ENCODE measurements at places on chromosomes 13 and 19. TPM values are rescaled to one million over a fixed set of nuclear protein-coding genes. Genes with fewer than 3 reads are reported as not detected.

GRCh38 chr13:111153977-111154332 lies 38.8 kb downstream of the ARHGEF7 start:
- peaks cover 5% of the 10 kb centered on the region for H3K36me3 ChIP-seq
- no peak for DNase-seq
- H3K4me3 ChIP-seq, result peak overlapping the region; percentile 87
- H3K4me1 ChIP-seq, result peaks cover 29% of the 10 kb centered on the region
- no peaks in the 10 kb centered on the region for H3K27me3 ChIP-seq
- H3K27ac ChIP-seq, result peak overlapping the region; percentile 89

GRCh38 chr19:1882089-1882785 lies 3.1 kb downstream of the ABHD17A start:
- DNase-seq, result peak; percentile 86
- H3K27me3 ChIP-seq, result no peaks in the 10 kb centered on the region

DNA sequence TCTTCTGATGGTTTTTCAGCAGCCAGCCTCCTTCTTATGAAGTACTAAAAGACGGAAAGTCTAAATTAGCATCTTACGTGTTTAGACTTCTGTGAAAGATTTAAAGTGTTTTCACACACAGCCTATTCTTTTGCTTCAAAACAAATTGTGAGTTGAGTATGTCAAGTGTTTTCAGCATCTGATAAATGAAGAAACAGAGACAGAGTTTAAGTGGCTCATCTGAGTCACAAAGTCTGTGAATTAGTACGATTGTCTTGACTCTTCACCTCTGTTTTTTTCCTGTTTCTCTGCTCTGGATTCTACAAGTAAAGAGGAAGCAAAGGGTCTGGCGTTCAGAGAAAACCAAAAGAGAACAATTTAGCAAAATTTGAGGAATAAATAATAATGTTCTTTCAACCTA lies 116.4 kb downstream of the FRY start:
- no peak overlapping the region for H3K27ac ChIP-seq
- no peak for DNase-seq
- H3K4me1 ChIP-seq, result peaks cover 5% of the 10 kb centered on the region
- H3K27me3 ChIP-seq, result no peaks in the 10 kb centered on the region
- no peak overlapping the region for H3K4me3 ChIP-seq

- H3K27me3 ChIP-seq, result no peaks in the 10 kb centered on the region
- DNase-seq, result no peak
- peak overlapping the region; percentile 4 for H3K4me3 ChIP-seq
- peaks cover 12% of the 10 kb centered on the region for H3K36me3 ChIP-seq
- H3K27ac ChIP-seq, result peak overlapping the region; percentile 73
- H3K4me1 ChIP-seq, result peaks cover 90% of the 10 kb centered on the region
These were observed 24.4 kb upstream of the GPR18 start for GRCh38 chr13:99282264-99283231.

- H3K27ac ChIP-seq, result no peak overlapping the region
- DNase-seq, result no peak
- H3K4me1 ChIP-seq, result no peaks in the 10 kb centered on the region
- peaks cover 4% of the 10 kb centered on the region for H3K27me3 ChIP-seq
- no peak overlapping the region for H3K4me3 ChIP-seq
These were observed 221.2 kb downstream of the ZNF536 start for GRCh38 chr19:30593356-30593755.

DNA sequence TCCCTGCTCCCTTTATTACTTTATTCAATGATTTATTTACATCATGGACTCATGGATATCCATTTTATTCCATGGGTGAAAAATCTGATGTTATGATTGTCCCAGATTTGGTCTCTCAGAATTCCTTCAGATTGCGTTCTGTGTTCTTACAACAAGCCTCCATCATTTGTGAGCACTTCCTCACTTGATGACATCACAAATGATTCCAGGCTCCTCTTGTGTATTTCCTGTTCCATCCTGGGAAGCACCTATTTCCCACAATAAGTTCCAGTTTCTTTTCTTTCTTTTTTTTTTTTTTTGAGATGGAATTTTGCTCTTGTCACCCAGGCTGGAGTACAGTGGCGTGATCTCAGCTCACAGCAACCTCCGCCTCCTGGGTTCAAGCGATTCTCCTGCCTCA lies 6.7 kb downstream of the ACP7 start:
- peaks cover 5% of the 10 kb centered on the region for H3K4me1 ChIP-seq
- DNase-seq, result no peak
- H3K36me3 ChIP-seq, result no peaks in the 10 kb centered on the region
- no peaks in the 10 kb centered on the region for H3K27me3 ChIP-seq

GRCh38 chr19:28359431-28360414 lies 853.2 kb downstream of the UQCRFS1 start:
- H3K4me3 ChIP-seq, result no peak overlapping the region
- H3K36me3 ChIP-seq, result no peaks in the 10 kb centered on the region
- no peaks in the 10 kb centered on the region for H3K4me1 ChIP-seq
- no peak for DNase-seq

GRCh38 chr13:44165221-44165888 lies 208.3 kb upstream of the SERP2 start:
- DNase-seq, result no peak
- peaks cover 2% of the 10 kb centered on the region for H3K27me3 ChIP-seq
- no peaks in the 10 kb centered on the region for H3K36me3 ChIP-seq
- no peak overlapping the region for H3K27ac ChIP-seq
- H3K4me1 ChIP-seq, result no peaks in the 10 kb centered on the region
- H3K4me3 ChIP-seq, result no peak overlapping the region

DNA sequence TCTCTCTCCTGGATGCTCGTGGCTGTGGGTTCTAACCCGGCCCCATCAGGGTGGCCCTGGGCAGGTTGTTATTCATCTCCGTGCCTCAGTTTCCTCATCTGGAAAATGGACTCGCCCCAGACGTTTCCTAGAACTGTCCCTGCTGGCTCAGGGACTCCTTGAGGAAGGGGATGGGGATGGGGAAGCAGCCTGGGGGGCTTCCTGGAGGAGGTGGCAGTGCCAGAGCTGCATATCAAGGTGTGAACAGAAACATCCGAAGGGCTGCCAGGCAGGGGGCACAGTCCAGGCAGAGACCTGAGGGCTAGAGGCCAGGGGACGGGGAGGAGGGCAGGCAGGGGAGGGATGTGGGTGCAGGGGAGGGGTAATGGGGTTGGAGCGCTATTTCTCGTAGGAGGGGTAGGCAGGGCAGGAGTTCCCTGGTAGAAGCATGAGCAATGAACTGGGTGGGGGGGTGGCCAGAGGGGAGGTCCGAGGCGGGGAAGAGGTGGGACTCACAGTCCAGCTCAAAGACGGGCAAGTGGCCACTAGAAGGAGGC lies 3.6 kb upstream of the ELANE start:
- DNase-seq, result no peak
- no peak overlapping the region for H3K4me3 ChIP-seq
- H3K36me3 ChIP-seq, result no peaks in the 10 kb centered on the region
- peaks cover 3% of the 10 kb centered on the region for H3K4me1 ChIP-seq
- peaks cover 40% of the 10 kb centered on the region for H3K27me3 ChIP-seq
- no peak overlapping the region for H3K27ac ChIP-seq

DNA sequence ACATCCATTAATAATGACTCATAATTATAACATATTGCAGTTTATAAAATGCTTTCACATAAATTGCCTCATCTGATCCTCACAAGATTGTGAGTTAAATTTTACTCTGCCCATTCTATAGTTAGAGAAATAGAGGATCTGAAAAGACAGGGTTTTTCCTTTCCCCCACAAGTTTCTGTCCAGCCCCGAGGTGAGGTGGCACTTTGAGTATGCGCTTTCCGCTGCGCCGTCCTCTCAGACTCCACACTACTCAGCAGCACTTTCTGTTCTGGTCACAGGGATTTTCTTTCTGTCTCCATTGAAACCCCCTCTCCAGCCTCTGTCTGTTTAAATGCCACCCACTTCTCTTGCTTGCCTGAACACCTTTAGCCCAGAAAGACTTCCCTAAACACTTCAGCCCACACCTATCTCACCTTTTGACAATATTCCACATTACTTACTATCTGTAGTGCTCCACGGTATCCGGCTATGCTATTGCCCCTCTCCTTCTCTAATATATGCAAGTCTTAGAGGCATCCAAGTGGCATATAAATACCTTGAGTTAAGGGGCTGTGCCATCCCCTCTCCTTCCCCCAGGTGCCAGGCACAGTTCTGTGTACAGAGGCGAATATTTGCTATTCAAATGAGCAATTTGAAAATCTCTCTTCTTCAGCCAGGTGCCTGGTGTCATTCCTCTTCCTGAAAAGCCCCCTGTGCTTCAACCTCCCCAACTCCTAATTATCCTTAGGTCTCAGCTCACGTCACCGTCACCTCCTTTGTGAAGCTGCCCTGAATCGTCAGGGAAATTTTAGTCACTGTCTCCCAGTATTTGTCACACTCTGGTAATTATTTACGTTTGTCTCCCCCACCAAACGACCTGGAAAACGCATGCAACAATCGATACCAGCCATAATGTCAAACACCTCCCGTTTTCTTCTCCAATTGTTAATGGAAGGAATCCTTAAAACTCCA lies 268.7 kb downstream of the NHLRC3 start:
- DNase-seq, result peak; percentile 72
- peak overlapping the region; percentile 28 for H3K27ac ChIP-seq
- peaks cover 21% of the 10 kb centered on the region for H3K4me1 ChIP-seq
- peak overlapping the region; percentile 7 for H3K4me3 ChIP-seq

GRCh38 chr19:6733338-6734095 lies 3.9 kb downstream of the GPR108 start:
- H3K36me3 ChIP-seq, result peaks cover 22% of the 10 kb centered on the region
- H3K27ac ChIP-seq, result no peak overlapping the region
- H3K27me3 ChIP-seq, result no peaks in the 10 kb centered on the region
- no peak for DNase-seq
- no peak overlapping the region for H3K4me3 ChIP-seq

GRCh38 chr19:15897026-15897737 lies 692 bp downstream of the CYP4F2 start:
- peaks cover 23% of the 10 kb centered on the region for H3K27me3 ChIP-seq
- no peak overlapping the region for H3K27ac ChIP-seq
- H3K4me3 ChIP-seq, result no peak overlapping the region
- H3K36me3 ChIP-seq, result no peaks in the 10 kb centered on the region
- peaks cover 8% of the 10 kb centered on the region for H3K4me1 ChIP-seq

DNA sequence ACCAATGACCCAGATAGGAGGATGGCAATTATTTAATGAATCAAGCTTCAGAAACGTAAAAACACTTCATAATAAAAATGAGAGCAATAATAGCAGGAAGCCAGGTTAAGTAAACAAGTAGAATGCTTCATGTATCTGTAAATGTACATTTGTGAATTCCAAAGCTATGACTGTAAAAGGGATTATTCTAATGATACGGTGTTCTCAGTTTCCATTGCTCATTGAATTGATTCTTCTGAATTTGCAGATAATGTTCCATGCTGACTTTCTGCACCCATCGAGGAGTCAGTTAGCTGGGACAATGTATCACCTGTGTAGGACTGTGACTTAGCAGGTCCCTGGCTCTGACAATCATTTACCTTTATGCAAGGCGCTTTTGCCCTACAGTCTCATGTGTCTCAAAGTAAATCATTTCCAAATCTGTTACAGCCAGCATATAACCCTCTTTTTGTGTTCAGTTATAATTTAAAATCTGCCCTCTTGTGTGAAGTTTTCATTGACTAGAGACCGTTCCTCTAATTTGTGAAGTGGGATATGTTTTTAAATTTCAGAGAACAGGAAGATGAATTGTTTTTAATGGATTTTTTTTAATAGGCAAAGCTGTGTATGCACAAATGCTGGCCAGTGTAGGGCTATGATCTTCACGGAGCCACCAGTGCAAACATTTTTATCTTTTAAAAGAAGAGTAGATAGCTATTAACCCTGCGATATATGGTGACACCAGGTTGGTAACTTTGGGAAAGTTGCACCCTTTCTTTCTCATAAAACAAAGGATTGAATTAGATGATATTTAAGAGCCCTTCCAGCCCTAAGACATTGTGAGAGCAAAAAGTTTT lies 267.1 kb downstream of the KLF5 start:
- DNase-seq, result no peak
- H3K27ac ChIP-seq, result no peak overlapping the region
- no peaks in the 10 kb centered on the region for H3K36me3 ChIP-seq

- H3K4me3 ChIP-seq, result no peak overlapping the region
- H3K27me3 ChIP-seq, result no peaks in the 10 kb centered on the region
- H3K36me3 ChIP-seq, result peaks cover under 1% of the 10 kb centered on the region
- no peak overlapping the region for H3K27ac ChIP-seq
- no peak for DNase-seq
- H3K4me1 ChIP-seq, result peaks cover 10% of the 10 kb centered on the region
These were observed 2.4 kb downstream of the DHDH start for GRCh38 chr19:48935864-48936263.

DNA sequence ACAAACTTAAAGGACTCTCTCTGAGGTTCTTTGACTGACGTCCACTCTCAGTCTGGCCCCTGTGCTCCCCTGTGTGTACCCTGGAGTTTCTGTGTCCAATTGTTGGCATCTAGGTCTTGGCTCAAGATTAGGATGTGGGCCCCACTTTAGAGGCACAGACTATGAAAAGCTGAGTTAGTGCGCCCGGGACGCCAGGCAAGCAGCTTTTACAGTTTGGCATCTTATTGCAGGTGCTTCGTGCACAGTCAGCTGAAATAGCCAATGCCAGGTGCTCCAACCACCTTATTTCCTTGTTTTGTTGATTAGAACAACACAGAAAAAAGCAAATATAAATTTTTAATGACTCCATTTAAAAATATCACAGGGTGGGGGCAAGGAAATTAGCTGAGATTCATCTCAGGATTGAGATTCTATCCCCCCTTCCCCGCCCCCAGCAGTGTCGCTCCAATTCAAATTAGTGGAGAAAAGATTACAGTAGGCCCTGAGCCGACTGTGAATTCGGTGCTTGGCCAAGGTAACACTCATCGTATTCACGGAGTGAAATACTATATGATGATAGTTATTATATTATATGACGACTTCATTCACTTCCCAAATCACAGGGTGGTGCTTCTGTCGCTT lies 4.3 kb downstream of the SOX1 start:
- no peak for DNase-seq
- peaks cover 55% of the 10 kb centered on the region for H3K27me3 ChIP-seq
- no peak overlapping the region for H3K27ac ChIP-seq
- peaks cover 8% of the 10 kb centered on the region for H3K4me1 ChIP-seq
- no peak overlapping the region for H3K4me3 ChIP-seq
- peaks cover 12% of the 10 kb centered on the region for H3K36me3 ChIP-seq

- H3K36me3 ChIP-seq, result no peaks in the 10 kb centered on the region
- no peak overlapping the region for H3K4me3 ChIP-seq
- no peaks in the 10 kb centered on the region for H3K4me1 ChIP-seq
- no peak overlapping the region for H3K27ac ChIP-seq
These were observed 17.6 kb upstream of the SPATA13 start for GRCh38 chr13:24142886-24143285.

DNA sequence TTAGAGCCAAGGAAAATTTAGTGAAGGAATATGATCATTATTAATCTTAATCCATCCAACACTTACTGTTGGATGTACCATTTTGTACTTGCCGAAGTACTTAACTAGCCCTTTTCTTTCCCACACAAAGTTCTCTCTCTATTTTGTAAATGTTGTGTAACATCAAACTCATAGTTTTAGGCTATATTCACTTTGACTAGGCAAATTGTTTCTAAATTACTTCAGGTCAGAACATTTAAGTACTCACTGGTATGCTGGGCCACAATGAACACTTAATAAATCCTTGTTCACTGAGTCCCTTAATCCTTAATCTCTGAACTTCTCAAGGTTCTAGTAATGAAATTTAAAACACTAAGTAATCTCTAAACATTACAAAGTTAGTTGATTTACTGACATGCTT lies 49.3 kb upstream of the EEF1AKMT1 start:
- H3K27me3 ChIP-seq, result no peaks in the 10 kb centered on the region
- peaks cover 15% of the 10 kb centered on the region for H3K4me1 ChIP-seq
- H3K4me3 ChIP-seq, result no peak overlapping the region
- no peak overlapping the region for H3K27ac ChIP-seq

PALM3 gene
- total RNA-seq, result not detected

FAM216B gene
- total RNA-seq, result not detected

CCL25 gene
- total RNA-seq, result not detected

NLRP12 gene
- total RNA-seq, result not detected

ZNF208 gene
- total RNA-seq, result 5.0 TPM

MUC16 gene
- total RNA-seq, result not detected

PSG7 gene
- total RNA-seq, result not detected

PLPP2 gene
- 0.51 TPM for total RNA-seq

CALR3 gene
- not detected for total RNA-seq
